ENCODE measurements at places on chromosomes 11 and 22. TPM values are rescaled to one million over a fixed set of nuclear protein-coding genes. Genes with fewer than 3 reads are reported as not detected.

Gene TRIM66
- total RNA-seq: 5.3 TPM

Gene OR52N4
- total RNA-seq: not detected

Gene SLC22A8
- total RNA-seq: not detected

Gene HIKESHI
- total RNA-seq: 39.4 TPM

Gene RTN4R
- 5.5 TPM for total RNA-seq

Gene C22orf31
- not detected for total RNA-seq

Gene IFITM1
- total RNA-seq: 1.6 TPM

Gene MYO7A
- not detected for total RNA-seq

Gene JAML
- total RNA-seq: not detected

Gene CRYAB
- 770 TPM for total RNA-seq

Gene YPEL1
- 6.0 TPM for total RNA-seq

Gene PRR33
- total RNA-seq: not detected

Gene BID
- 13.2 TPM for total RNA-seq

Gene TMEM132A
- total RNA-seq: 69.8 TPM
